ENCODE measurements at places on chromosomes 3 and 15. TPM values are rescaled to one million over a fixed set of nuclear protein-coding genes. Genes with fewer than 3 reads are reported as not detected.

DNA sequence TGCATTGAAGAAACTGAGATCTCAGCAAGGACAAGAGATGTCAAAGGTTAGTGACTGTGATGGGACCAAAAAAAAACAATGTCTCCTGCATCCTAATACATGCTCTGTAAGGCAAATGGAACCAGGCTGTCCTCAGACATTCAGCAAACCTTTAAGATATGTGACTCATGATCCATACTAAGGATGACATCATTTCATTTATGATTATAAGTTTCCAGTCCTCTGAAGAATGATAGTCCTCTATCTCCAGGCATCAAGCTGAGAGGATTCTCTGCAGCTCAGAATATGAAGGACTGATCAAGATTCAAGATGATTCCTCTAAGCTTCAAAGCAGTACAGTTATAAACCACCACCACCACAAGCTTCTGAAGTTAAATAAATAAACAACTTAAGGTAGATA is 47.6 kb downstream of the SSR3 start:
- peaks cover 5% of the 10 kb centered on the region for H3K27me3 ChIP-seq
- DNase-seq = no peak
- no peak overlapping the region for H3K27ac ChIP-seq
- no peak overlapping the region for H3K4me3 ChIP-seq

DNA sequence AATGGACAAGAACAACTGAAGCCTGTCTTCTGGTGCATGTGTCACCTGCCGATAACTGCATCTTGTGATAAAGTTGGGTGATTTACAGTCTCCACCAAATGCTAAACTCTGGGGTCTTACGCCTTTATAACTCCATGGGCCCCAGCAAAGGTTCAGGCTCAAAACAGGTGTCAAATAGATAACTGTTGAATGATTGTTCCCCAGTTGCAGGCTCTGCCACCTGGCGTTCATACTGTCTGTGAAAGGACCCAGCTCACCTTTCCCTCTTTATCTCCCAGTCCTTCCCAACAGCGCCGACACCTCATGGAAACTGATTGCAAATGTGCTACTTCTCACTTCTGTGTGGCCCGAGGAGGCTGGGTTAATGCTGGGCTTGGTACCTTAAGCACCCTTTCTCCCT is 8.3 kb upstream of the SNX22 start:
- peaks cover 6% of the 10 kb centered on the region for H3K4me1 ChIP-seq
- H3K27ac ChIP-seq = no peak overlapping the region
- peaks cover 38% of the 10 kb centered on the region for H3K36me3 ChIP-seq
- no peak for DNase-seq
- no peaks in the 10 kb centered on the region for H3K27me3 ChIP-seq

GRCh38 chr3:89440386-89440785 is 333.0 kb downstream of the EPHA3 start:
- DNase-seq = no peak
- peaks cover 5% of the 10 kb centered on the region for H3K27me3 ChIP-seq
- H3K27ac ChIP-seq = no peak overlapping the region
- H3K36me3 ChIP-seq = no peaks in the 10 kb centered on the region
- H3K4me1 ChIP-seq = no peaks in the 10 kb centered on the region

- H3K27me3 ChIP-seq = no peaks in the 10 kb centered on the region
- peaks cover 12% of the 10 kb centered on the region for H3K36me3 ChIP-seq
- H3K4me3 ChIP-seq = no peak overlapping the region
- no peak for DNase-seq
- no peak overlapping the region for H3K27ac ChIP-seq
- H3K4me1 ChIP-seq = peaks cover 55% of the 10 kb centered on the region
Measured at GRCh38 chr15:89095073-89095472, 6.8 kb downstream of the ABHD2 start.

DNA sequence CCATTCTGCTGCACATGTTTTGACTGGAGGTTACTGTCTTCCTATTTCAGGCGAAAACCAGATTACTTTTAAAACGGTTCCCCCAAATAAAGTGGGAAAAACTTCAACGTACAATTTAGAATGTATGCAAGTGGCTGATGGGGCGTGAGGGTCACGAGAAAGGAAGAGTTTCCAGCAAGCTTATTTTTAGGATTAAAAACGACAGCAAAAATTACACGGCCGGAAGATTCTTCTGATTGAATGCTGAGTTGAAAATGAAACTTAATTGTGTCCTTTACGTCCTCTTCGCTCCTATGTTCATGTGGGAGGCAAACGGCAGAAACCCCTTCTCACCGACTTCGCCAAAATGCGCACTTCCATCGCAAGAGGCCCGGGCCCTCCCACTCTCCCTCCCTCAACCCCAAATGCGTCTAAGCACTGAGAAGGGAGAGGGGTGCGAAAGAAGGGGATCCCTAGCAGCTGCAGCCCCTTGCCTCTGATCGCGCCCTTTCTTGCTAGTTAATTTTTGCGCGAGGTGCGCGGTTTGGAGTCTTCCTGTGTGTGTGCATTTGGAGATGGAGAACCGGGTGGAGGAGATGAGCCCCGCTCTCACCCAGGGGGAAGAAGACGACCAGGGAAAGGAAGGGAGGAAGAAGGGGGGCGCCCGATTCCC is 656 bp downstream of the CD47 start:
- DNase-seq = peak; percentile 85
- peak overlapping the region; percentile 84 for H3K27ac ChIP-seq
- H3K27me3 ChIP-seq = no peaks in the 10 kb centered on the region
- no peaks in the 10 kb centered on the region for H3K36me3 ChIP-seq

DNA sequence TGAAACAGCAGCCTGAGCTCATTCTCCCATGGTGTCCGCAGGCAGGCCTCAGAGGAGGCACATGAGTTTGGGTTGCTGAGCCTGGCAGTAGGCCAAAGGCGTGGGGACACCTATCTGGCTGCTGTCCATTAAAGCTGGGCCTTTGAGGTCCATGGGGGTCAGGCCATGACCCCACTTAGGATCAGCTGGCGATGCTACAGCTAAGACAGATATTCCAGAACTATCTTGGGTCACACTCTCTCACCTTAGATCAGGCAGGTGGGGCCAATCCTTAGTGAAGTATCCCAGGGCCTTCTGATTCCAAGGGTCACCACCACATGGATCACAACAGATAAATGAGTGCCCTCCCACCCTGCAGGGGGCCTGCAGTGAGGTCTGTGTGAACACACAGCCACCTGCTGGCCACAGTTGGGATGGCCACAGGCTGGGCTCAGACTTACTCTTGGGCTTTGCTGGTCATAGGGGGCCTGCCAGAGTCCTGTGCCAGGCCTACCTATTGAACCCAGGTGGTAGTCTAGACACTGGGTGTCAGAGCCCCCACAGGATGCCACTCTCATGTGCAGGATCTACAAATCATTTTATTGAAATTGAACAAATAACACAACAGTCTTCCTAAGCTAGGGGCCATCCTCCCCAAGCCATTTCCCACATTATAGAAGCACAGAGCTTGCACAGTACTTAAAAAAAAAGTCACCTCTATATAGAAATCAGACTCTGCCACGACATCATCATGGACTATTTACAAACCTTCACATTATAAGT is 2.0 kb upstream of the HYAL2 start:
- peaks cover 35% of the 10 kb centered on the region for H3K4me1 ChIP-seq
- no peaks in the 10 kb centered on the region for H3K36me3 ChIP-seq

DNA sequence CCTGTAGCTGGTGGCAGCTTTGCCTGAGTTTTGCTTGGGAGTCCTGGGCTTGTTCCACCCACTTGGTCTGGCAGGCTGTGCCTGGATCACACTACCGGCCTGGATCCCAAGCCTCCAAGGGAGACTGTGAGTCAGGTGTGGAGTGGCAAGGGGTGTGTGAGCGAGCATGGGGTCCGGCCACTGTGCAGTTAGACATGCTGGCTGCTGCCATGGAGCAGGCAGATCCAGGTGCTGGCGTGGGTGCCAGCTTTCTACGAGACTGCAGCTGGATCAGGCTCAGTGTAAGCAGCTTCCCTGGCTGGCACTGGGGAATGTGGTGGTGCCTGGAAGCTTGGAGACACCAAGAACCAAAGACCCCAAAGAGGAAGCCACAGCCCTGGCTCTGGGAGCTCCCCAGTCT is 102.0 kb upstream of the BNIP2 start:
- H3K4me3 ChIP-seq = no peak overlapping the region
- H3K36me3 ChIP-seq = no peaks in the 10 kb centered on the region
- no peak for DNase-seq

GRCh38 chr3:127003601-127004280 is 20.8 kb downstream of the PLXNA1 start:
- H3K4me3 ChIP-seq = no peak overlapping the region
- no peak for DNase-seq
- H3K27me3 ChIP-seq = no peaks in the 10 kb centered on the region
- H3K36me3 ChIP-seq = peaks cover 6% of the 10 kb centered on the region
- peaks cover 35% of the 10 kb centered on the region for H3K4me1 ChIP-seq

DNA sequence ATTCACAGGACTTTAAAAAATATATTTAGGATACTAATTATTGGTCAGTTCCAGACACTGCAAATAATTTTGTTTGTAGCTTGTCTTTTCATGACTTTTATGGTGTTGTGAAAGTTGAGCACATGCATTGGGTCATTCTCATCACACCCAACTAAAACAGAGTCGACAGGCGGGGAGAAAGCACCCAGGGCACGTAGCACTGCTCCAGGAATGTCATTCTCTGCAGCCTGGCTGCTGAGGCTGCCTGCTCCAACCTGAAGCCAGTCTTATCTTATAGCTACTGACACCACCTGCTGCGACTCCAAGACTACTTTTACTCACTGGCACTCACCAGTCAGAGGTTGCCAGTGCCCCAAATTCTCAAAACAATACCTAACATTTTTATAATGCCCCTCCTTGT is 56.9 kb downstream of the ACAD9 start:
- H3K4me3 ChIP-seq = no peak overlapping the region
- peaks cover 41% of the 10 kb centered on the region for H3K27me3 ChIP-seq
- peak; percentile 19 for DNase-seq
- H3K27ac ChIP-seq = no peak overlapping the region
- H3K36me3 ChIP-seq = peaks cover 3% of the 10 kb centered on the region

Gene GPR149
- not detected for total RNA-seq

DNA sequence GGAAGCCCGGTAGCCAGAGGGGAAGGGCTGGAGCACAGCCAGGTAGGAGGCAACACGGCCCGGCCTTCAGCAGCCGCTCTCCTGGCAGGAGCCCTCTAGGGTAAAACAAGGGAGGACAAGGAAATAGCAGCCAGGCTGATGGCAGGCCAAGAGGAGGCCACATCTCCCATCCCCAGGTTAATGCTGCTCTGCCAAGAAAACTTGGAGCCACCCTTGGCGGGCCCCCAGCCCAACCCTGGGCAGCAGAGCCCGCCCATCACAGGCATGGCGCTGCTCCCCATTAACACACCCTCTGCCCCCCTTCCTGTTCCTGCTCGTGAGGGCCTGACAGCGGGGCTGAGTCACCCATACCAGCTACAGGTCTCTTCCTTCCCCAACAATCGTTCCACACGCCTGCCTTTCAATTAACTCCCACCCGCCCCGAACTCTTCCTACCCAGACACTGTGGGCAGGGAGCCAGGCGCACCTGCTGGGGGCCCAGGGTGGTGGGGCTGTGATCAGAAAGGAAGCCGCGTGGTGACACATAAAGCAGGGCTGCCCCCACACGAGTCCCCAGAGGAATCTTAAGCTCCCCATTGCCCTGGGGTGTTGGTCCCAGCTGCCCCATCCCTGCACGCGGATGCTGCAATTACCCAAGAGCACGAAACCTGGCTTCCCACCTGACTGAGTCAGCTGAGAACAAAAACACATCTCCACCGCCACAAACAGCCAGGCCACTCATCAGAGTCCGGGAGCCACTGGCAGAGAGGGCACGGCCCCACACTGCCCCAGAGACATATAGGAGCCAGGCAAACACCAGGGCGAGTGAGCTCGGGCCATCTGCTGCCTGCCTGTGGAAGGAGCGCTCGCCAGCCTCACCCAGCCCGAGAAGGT is at the start of gene C15orf62:
Gene C15orf62, plus strand, starts transcription at position 707 of the 873 bp plus-strand sequence. CDS start 516 bp downstream, outside the sequence.
- H3K4me3 ChIP-seq = no peak within 1 kb of the TSS
- DNase-seq = no peak
- peak within 1 kb of the TSS; percentile 62 for H3K27ac ChIP-seq
- H3K27me3 ChIP-seq = no peaks in the 10 kb centered on the region
- H3K4me1 ChIP-seq = peaks cover 35% of the 10 kb centered on the region
- H3K36me3 ChIP-seq = peaks cover 13% of the 10 kb centered on the region

- no peak overlapping the region for H3K4me3 ChIP-seq
- H3K27me3 ChIP-seq = no peaks in the 10 kb centered on the region
- H3K4me1 ChIP-seq = peaks cover 72% of the 10 kb centered on the region
- no peak for DNase-seq
- peaks cover 4% of the 10 kb centered on the region for H3K36me3 ChIP-seq
Measured at GRCh38 chr15:98684436-98684835, 36.1 kb downstream of the IGF1R start.

- H3K4me1 ChIP-seq = peaks cover 67% of the 10 kb centered on the region
- peaks cover 3% of the 10 kb centered on the region for H3K36me3 ChIP-seq
- DNase-seq = no peak
- no peak overlapping the region for H3K27ac ChIP-seq
Measured at GRCh38 chr15:85498471-85498870, 118.1 kb downstream of the AKAP13 start.

- H3K27ac ChIP-seq = peak overlapping the region; percentile 73
- peak overlapping the region; percentile 8 for H3K4me3 ChIP-seq
- H3K4me1 ChIP-seq = peaks cover 48% of the 10 kb centered on the region
- no peak for DNase-seq
Measured at GRCh38 chr3:169244119-169244864, 419.2 kb downstream of the MECOM start.

Gene CEP152
- total RNA-seq = 5.6 TPM

Gene MST1R
- total RNA-seq = 1.1 TPM

Gene GOLGA6L9
- total RNA-seq = 2.8 TPM

DNA sequence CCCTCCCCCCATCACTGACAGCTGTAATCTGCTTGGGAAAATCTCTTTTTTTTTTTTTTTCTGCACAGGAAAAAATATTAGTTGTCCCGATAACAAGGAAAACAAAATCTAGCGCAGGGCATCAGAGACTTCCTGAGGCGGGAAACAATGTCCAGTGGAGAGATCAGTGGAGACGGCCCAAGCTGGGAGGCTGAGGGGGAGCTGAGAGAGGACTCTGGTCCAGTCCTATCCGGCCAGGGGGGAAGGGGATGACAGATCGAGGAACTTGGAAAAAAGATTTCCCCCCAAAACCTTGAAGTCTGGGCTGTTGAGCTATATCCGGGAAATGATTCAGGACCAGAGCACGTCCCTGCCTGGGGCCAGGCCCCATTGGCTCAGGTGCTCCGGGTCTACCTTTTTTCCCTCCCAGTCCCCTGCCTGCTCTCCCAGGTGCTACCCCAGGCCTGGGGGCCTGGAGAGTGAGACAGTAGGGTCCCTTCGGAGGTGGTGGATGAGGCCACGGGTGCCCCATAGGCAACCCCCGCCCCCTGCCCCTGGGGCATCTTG is 14.0 kb upstream of the DLL4 start:
- DNase-seq = no peak
- H3K36me3 ChIP-seq = no peaks in the 10 kb centered on the region
- no peak overlapping the region for H3K4me3 ChIP-seq
- H3K4me1 ChIP-seq = peaks cover 2% of the 10 kb centered on the region
- H3K27ac ChIP-seq = no peak overlapping the region

Gene RYR3
- not detected for total RNA-seq

- H3K4me3 ChIP-seq = no peak overlapping the region
- no peaks in the 10 kb centered on the region for H3K36me3 ChIP-seq
- no peaks in the 10 kb centered on the region for H3K4me1 ChIP-seq
- no peak overlapping the region for H3K27ac ChIP-seq
Measured at GRCh38 chr3:52162250-52162872, 8.1 kb upstream of the POC1A start.

- H3K27me3 ChIP-seq = no peaks in the 10 kb centered on the region
- peak overlapping the region; percentile 68 for H3K4me3 ChIP-seq
- peaks cover 62% of the 10 kb centered on the region for H3K4me1 ChIP-seq
- DNase-seq = no peak
- H3K36me3 ChIP-seq = no peaks in the 10 kb centered on the region
Measured at GRCh38 chr15:89814112-89814742, 425 bp downstream of the ANPEP start.

Gene MAPKBP1
- 34.2 TPM for total RNA-seq
